T-helper 17 cell (primary cell): ENCODE measurements at places on chromosomes 1 and 21.

DNA sequence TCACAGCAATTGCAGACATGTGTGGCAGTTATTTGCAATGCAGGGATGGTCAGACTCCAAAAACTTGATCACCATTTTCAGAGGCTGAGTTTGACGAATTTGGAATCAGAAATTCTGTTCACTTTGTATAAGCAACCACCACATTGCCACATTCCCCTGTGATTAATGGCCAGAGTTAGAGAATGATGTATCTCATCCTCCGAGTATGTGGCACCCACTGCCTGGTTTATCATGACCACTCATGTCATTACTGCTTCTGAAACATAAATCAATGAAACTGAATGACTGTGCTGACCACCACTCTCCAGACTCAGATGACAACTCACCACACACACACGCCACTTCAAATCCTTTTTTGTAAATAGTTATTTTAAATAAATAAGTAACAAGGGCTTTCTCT, 66.6 kb upstream of the CACHD1 start:
- DNase-seq: no peak

- no peak for DNase-seq
Measured at GRCh38 chr21:46289655-46290179, 3.6 kb downstream of the YBEY start.

DNA sequence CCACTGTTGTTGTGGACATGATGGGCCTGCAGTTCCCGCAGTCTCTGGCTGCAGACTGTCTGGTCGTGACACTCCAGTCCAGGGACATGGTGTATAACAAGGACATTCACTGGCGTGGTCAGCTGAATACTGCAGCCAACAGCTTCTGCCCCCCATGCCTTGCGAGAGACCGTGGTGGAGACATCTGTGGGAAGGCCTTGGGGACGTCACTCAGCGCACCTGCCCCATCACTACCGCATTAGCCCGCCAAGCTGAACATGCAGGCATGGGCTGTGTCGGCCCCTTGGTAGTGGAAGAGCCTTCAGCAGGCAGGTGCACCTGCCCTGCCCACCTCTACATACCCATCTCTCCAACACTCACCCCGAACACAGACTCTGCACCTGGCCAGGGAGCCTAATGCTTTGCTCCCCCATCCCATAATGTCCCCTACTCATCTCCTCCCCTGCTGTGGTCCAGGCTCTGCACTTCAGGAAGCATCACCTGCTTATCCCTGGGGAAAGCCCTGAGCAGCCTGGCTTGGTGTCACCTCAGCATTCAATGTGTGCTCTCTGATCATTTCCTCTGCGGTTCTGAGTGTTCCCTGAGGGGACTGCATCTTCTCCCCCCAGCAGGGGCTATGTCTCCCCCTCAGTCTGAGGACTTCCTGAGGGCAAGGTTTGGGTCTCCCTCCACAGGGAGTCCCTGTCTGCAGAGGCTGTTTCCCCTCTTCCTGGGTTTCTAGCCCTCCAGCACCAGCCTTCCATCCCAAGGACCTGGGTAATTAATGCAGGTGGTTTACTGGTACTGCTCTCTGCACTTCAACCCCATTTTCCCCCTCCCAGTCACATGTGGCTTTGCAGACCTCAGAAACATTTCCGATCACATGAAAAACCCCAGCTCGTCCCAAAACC, 3.2 kb downstream of the PGLYRP4 start:
- DNase-seq: no peak

- DNase-seq: no peak
Measured at GRCh38 chr1:217881131-217881543, 250.0 kb downstream of the SPATA17 start.

GRCh38 chr1:237186675-237187074, 144.7 kb downstream of the RYR2 start:
- no peak for DNase-seq

GRCh38 chr21:34018910-34019309, 54.5 kb upstream of the MRPS6 start:
- DNase-seq: no peak

DNA sequence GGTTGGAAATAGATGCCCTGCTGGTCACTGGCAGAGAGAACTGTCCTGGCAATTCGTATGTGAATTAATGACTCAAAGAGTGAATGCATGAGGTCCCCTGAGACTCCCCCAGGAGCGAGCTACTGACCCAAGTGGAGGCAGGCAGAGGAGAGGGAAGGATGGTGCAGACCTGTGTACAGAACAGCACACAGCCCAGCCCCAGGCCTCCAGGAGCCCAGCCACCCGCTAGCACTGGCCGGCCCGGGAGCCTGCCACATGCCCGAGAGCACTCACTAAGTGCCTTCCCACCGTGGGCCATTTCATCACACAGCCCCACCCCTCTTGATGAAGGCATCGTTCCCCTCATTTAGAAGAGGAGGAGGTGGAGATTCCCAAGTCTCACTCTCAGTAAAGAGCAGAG, 62.0 kb upstream of the IGSF21 start:
- DNase-seq: no peak
